ENCODE measurements at places on chromosomes 3 and 15.

- DNase-seq: no peak
Observed at GRCh38 chr3:104903064-104903463, 463.6 kb upstream of the ALCAM start.

DNA sequence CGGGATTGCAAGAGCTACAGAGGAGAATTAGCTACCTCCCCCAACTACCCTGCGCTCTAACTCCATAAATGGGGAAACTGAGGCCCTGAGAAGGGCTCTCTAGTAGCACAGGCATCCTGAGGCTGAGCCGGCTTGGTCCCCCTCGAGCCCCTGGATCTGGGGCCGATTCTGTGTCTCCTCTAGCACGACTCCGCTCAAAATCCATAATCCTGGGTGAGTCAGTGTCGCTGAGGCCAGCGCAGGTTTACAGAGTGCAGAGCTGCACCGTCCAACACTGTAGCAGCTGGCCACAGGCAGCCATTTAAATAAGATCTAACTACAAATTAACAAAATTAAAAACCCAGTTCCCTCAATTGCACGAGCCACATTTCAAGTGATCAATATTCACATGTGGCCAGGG, 10.8 kb downstream of the GATA2 start:
- DNase-seq: no peak

DNA sequence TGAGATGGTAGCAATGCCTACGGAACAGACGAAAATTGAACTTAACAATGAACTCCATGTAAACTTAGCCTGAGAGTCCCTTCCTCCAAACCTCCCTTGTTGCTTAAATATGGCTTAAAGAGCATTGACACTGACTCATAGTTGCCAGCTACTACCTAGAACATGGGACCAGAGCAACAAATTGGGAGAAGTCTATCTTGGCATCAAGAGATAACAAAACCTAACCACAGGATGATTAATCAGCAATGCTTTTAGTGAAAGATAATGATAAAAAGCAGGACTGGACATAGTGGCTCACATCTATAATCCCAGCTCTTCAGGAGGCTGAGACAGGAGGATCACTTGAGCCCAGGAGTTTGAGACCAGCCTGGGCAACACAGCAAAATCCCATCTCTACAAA, 117.8 kb upstream of the MNS1 start:
- DNase-seq: no peak

DNA sequence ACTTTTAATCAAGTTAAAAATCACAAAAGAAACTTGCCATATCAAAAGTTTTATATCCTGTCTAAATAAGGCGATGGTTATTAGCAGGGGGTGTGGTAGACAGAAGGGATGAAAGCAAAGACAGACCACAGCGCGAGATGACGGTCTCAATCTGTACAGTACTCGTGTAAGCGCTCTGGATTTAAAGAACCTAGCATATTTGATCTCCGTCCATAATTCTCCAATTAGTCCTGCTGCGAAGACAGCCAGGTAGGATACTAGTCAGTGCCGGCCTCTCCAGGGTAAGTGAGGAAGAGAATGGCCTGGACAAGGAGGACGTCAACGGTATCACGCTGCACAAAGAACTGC, 701 bp downstream of the SGO1 start:
- peak; percentile 7 for DNase-seq

- DNase-seq: no peak
Observed at GRCh38 chr15:40437752-40438687, 2.7 kb upstream of the BAHD1 start.

- DNase-seq: no peak
Observed at GRCh38 chr3:77254967-77255831, 215.3 kb downstream of the ROBO2 start.

GRCh38 chr3:70608434-70608833, 296.0 kb upstream of the MDFIC2 start:
- no peak for DNase-seq

GRCh38 chr3:100260081-100260684, 609 bp upstream of the TBC1D23 start:
- DNase-seq: no peak

DNA sequence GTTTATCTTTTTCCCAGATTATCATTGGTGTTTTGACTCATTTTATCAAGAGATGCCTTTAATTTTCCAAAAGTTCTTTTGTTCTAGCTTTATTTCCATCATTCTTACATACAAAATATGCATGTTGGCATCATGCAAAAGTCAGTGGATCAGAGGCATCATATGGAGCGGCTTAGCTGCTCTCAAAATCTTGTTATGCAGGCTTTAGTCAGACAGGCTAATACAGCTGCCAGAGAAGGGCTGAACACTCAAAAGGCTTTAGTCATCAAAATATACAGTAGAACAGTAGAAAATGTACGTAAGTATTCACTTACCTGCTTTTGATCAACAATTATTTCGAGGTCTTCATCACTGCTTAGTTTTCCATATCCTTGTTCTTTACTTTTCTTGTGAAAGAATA, 65.5 kb downstream of the PEX5L start:
- DNase-seq: no peak

GRCh38 chr3:83738202-83738601, 1220.6 kb upstream of the CADM2 start:
- no peak for DNase-seq

DNA sequence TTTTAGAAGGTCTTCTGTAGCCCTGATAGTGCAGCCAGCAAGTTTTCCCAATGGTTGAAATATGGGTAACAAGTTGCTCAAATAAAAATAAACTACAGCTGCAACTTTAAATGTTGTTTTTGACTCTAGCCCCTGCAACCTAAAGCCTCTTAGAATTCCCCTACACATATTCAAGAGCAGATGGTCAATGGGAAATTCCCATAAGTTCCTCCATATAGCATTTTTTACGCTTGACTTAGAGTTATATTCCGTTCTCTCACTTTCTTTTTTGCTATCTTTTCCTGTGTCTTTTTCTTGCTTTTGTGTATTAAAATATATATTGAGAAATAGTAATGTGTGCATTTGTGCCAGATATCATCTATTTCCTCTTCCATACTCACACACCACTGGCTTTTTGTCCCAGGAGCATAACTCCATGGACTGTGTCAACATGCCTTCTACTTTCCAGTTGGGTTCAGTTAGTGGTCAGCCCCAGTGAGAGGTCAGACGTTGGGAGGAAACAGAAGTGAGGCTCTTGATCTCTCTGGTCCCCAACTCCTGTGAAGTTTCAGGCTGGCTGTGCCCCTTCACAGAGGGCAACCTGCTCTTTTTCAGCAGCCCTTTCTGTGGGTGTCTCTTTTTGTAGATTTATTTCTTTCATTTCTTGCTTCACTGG, 63.3 kb upstream of the TP63 start:
- no peak for DNase-seq

- no peak for DNase-seq
Observed at GRCh38 chr3:71490692-71491091, 92.8 kb downstream of the FOXP1 start.

DNA sequence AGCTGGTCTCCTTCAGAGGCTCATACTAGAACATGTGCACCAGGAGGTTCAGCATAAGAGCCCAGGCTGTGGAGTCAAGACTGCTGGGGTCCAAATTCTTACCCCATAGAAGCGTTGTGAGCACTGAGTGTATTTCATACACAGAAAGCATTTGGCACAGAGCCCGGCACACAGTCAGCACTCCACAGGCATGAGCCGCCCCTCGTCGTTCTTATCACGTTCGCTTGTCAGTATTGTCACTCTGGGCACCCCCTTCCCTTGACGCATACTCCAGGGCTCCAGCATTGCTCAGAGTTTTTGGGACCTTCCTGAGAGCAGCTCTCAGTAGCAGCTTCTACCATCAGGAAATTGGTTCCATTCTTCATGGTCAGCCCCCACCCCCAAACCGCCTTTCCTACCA, 25.2 kb downstream of the CORO2B start:
- peak; percentile 19 for DNase-seq

GRCh38 chr15:38021259-38021658, 86.8 kb downstream of the TMCO5A start:
- no peak for DNase-seq

GRCh38 chr3:169811631-169812331, 889 bp upstream of the LRRIQ4 start:
- DNase-seq: peak; percentile 21

- DNase-seq: no peak
Observed at GRCh38 chr3:190108804-190109203, 11.9 kb downstream of the P3H2 start.

- no peak for DNase-seq
Observed at GRCh38 chr15:53910852-53911251, 67.4 kb upstream of the UNC13C start.

DNA sequence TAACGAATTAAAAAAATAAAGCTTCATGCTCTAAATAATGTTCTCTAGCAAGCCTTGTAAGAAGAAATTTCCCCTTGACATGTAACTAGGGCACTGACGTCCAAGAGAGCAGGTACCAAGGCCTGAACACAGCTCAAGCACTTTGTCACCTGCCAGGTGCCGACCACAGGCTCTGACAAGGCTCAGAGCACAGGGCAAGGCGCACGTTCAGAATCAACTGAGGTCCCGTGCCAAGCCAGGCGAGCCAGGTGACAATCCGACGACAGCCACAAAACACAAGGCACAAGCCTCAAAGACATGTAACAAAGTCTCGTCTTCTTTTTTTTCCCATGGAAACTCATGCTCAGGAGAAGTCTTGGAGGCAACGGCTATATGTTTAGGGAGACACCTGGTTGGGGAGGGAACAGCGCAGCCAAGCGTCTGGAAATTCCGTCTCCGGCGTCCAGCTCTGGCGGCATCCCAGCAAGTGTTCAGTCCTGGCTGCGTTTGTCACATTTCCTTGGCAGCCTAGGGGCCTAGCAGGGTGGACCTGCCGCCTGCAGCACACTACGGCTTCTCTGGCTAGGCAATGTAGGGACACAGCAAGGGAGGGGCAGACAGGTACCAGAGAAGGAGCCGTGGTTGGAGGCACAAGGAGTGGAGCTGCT, 76.7 kb downstream of the ADAMTS17 start:
- no peak for DNase-seq

- no peak for DNase-seq
Observed at GRCh38 chr3:67601919-67602608, 52.3 kb downstream of the SUCLG2 start.

- no peak for DNase-seq
Observed at GRCh38 chr3:34859746-34860145, 779.6 kb upstream of the ARPP21 start.

- DNase-seq: no peak
Observed at GRCh38 chr3:128269796-128270195, 116.5 kb downstream of the EEFSEC start.

- no peak for DNase-seq
Observed at GRCh38 chr3:149501524-149501923, 27.0 kb downstream of the TM4SF4 start.

- DNase-seq: no peak
Observed at GRCh38 chr15:100731267-100732152, 129.1 kb downstream of the ASB7 start.

DNA sequence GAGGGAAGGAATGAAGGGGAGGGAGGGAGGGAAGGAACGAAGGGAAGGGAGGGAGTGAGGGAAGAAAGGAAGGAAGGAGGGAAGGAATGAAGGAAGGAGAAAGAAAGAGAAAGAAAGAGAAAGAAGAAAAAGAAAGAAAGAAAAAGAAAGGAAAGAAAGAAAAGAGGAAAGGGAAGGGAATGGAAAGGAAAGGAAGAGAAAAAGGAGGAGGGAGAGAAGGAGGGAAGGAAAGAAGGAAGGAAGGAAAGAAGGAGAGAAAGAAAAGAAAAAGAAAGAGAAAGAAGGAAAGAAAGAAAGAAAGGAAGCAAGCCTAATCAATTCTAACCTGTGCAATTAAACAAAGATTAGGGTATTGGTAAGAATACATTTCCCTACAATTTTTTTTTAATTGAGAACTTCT, 238.6 kb downstream of the PYDC2 start:
- DNase-seq: no peak

DNA sequence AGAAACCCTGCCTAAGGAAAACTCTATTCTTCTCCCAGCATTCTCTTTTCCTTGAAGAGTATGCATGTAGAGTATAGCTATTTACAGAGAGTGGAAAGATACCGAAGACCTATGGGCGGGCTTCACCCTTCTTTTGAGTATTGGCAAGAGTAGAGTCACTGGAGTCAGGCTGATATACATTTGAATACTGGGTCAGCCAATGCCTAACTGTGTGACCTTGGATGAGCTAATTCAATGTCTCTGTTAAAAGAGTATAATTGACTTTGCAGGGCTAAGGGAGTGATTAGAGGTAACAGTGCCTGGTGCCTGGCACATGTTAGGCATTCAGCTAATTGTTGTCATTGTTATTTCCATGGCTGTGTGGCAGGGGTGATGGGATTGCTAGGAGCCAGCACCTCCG, 75.6 kb downstream of the TUSC7 start:
- no peak for DNase-seq

- no peak for DNase-seq
Observed at GRCh38 chr3:36736301-36736700, 28.1 kb downstream of the DCLK3 start.

DNA sequence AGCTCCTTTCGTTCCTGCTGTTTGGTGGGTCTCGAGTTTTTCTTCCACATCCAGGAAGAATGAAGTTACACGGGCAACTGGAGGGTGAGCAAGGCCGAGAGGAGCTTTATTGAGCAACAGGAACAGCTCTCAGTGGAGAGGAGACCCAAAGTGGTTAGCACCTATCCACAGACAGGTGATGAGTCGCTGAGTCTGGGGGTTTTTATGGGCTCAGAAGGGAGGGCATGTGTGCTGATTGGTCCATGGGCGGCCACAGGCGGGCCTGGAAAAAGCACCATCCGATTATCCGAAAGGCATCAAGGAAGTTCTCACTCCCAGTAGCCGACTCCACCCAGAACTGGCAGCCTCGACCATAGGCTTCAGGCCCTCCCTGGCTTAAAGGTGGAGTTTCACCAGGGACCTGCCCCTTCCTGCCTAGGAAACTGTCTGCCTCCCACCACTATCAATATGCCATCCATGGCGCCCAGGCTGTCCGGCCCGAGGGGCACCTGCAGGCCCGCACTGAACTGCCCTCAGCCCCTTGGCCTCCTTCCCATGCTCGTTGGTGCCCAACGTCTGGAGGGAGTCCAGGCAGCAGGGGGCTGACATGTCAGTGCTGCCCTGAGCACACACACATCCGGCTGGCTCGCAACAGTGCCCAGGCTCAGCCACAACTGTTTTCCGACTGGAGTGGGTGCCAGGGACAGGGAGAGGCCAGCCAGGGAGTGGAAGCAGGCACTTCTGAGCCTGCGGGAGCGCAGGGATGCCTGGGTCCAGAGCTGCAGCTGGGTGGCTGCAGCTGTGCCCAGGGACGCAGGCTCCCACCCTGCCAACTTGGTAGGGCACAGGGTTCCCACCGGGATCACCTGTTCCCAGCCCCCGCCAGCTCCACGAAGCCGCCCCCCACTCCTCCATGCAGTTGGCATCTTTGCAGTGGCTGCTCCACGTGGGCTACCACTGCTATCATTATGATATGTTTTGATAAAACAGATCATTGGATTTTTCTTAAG, 170.2 kb downstream of the FNDC3B start:
- DNase-seq: no peak
